ENCODE measurements at places on chromosomes 2 and 18. TPM values are rescaled to one million over a fixed set of nuclear protein-coding genes. Genes with fewer than 3 reads are reported as not detected.

LINC00305 gene
- not detected for total RNA-seq

FOXD4L1 gene
- 0.17 TPM for total RNA-seq

HTR2B gene
- 0.14 TPM for total RNA-seq

GCKR gene
- total RNA-seq = 7.6 TPM

CCDC85A gene
- 1.8 TPM for total RNA-seq

GAD1 gene
- total RNA-seq = not detected

ALPP gene
- not detected for total RNA-seq

PLB1 gene
- 7.2 TPM for total RNA-seq

DNA sequence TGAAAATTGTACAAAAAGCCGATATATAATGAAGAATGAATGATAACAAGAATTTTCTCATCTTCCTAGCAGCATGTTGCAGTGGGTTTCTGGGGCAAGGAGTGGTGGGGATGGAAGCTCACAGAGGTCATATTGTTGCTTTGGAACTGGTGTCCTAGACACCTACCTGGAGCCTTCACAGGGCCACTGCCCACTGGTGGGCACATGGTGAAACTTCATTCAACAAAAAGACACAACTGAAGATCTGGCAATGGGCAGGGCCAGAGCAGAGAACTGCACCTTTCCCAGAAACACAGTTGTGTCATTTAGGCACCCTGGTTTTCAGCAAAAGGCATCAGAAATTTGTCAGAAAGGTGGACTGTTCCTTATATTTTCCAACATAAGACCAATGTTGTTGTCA, 115.3 kb downstream of the FHOD3 start:
- DNase-seq = no peak

GRCh38 chr18:35973650-35974049, 1.2 kb downstream of the RMP24 start:
- DNase-seq = no peak

- DNase-seq = no peak
Observed at GRCh38 chr2:156112323-156112722, 220.2 kb downstream of the NR4A2 start.

- DNase-seq = no peak
Observed at GRCh38 chr18:60149316-60149715, 223.3 kb downstream of the MC4R start.

DNA sequence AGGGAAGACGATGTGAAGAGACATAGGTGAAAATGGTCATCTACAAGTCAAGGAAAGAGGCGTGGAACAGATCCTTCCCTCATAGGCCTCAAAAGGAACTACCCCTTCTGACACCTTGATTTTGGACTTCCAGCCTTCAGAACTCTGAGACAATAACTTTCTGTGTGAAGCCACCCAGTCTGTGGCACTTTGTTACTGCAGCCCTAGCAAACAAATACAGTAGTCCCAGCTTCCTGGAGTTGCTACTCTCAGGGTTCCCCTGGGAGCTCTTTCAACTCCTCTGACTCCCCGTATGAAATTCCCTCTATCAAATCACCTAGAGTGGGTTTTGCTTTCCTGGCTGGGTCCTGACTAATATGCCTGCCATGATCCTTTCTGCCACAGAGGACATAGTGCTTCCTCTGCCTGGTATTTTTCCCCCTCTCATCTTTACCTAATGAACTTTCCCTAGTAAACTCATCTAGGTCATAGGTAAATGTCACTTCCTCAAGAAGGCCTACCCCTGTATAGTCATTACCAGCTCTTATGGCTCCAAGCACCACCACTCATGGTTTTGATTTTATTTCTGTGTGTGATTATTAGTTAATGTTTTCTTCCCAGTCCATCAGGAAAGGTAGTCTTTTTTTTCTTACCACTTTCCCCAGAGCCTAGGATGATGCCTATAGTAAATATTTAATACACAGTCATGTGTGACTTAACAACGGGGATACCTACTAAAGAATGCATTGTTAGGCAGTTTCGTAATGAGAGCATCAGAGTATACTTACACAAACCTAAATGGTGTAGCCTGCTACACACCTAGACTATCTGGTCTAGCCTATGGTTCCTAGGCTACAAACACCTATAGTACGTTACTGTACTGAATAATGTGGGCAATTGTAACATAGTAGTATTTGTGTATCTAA, 111.5 kb upstream of the LGALSL start:
- DNase-seq = no peak

GRCh38 chr2:8819194-8819593, 18.2 kb downstream of the KIDINS220 start:
- DNase-seq = no peak

DNA sequence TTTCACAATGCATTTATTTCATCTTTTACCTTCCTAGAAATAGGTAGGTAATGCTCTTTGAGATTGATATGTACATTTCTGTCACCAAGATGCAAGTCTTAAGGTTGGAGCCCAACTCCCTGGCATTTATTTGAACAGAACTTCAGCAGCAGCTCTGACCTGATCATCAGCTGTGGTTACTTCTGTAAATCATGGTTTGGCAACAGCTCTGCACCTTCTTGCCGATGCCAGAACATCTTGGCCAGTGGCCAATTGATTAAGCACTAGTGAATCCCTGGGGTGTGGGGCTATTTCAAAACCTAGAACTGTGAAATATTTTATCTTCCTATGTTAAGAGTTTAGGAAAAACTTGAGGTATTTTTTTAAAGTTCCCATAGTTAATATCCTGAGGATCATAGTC, 124.8 kb upstream of the NYAP2 start:
- DNase-seq = peak; percentile 55

DNA sequence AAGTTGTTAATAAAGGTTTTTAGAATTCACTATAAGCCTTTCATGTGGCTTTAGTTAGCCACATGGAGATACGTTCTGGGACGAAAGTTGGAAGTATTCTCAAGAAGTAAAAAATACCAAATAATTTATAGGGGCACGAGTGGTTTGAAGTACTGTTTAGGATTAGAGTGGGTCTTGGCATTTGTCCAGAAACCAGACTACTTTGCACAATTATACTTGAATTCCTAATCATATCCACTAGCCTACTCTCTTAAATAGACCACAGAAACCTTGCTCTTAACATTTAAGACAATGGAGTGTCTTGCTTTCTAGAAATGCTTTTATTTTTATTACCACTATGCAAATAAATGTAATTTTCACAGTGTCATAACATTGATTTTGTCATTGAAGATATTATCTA, 44.6 kb downstream of the UBE2E3 start:
- no peak for DNase-seq

GRCh38 chr2:207318181-207318628, 152.5 kb upstream of the KLF7 start:
- no peak for DNase-seq

DNA sequence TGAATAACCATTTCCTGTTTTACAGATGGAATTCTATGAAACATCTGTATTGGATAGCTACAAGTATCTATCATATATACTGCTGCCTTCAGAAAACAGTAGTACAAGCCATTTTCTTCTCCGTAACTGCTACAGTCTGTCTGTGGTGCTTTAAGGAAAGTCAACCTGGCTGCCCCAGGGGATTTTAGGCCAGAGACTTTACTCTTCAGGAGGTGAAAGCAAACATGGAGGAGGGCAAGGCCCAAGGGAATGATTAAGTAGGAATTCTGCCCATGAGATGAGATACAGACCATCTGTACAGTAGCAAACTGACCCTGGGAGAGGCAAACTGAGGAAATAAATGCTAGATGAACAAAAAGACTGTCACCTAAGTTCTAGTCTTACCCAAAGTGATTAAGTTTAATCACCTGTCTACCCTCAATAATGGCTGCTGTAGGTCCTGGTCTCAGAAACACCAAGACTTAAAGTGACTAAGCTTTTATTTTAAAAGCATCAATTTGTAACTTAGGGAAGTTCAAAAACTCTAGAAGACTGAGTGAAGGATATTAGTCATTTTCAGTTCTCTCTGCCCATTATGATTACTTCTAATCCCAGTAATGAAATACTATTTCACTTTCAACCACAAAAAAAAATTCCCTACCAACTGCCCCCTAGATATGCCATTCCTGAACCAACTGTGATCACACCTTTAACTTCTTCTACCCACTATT, 14.8 kb downstream of the MBD2 start:
- DNase-seq = no peak

GRCh38 chr2:23626701-23627230, 241.8 kb downstream of the KLHL29 start:
- DNase-seq = no peak

- no peak for DNase-seq
Observed at GRCh38 chr2:190184460-190184859, 121.9 kb upstream of the MSTN start.

DNA sequence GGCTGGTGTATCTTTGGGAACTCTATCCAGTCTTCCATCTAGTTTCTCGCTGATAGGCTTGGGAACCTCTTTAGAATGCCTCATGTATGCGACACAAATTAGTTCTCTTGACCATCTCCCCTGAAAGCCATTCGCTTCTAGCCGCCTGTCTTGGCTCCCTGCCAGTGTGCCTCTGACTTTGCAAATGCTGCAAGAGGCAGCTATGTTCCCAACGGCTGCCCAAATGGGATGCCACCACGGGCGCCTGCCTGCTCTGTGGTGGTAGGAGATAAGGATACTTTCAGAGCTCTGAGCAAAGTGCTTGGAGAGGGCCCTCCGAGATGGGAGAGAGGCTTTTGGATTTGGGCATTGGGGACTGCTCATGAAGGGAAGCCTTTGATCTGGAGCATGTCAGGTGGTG, 77.7 kb upstream of the IGFBP5 start:
- DNase-seq = no peak

- no peak for DNase-seq
Observed at GRCh38 chr2:12950957-12951656, 234.4 kb downstream of the TRIB2 start.

GRCh38 chr2:185306119-185306518, 432.5 kb upstream of the FSIP2 start:
- no peak for DNase-seq

DNA sequence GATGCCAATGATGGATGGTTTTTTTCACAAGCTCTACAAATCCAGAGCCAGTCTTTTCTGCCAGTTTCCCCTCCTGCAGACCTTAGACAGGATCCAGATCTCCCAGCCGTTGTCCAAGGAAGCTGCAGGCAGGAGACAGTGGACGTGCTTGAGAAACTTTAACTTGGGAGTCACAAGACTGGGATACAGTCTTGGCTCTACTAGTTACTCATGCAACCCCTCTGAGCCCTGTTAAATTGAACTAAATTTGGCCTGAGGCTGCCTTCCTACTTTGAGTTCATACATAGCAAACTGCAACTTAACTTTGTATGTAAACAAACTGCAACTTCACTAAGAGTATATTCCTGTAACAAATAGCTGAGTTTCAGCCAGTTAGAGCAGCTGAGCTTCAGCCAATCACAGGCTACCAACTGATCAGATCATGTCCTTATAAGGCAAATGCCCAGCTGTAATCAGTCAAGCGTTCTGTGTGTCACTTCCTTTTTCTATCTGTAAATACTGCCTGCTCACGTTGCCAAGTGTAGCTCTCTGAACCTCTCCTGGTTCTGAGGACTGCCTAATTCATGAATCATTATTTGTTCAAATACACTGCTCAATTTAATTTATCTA, 140.9 kb downstream of the CAPN13 start:
- peak; percentile 38 for DNase-seq

DNA sequence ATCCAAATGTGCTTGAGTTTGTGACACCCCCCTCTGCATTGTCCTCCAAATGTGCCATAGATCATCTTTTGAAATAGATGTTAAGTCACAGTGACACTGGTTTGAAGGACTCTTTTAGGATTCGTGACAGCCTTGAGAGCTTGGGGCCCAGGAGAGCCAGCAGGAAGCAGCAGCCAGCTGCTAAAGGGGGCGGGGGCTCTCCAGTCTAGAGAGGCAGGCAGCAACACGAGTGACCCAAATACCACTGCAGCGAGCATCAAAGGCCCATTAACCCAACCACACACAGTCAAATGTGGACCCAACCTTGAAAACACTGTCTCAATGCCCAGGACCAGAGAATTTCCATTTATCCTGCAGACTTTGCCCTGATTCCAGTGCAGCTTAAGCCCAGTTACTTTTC, 75.6 kb downstream of the ZBTB7C start:
- no peak for DNase-seq

- no peak for DNase-seq
Observed at GRCh38 chr2:32496662-32497061, 131.2 kb upstream of the TTC27 start.

DNA sequence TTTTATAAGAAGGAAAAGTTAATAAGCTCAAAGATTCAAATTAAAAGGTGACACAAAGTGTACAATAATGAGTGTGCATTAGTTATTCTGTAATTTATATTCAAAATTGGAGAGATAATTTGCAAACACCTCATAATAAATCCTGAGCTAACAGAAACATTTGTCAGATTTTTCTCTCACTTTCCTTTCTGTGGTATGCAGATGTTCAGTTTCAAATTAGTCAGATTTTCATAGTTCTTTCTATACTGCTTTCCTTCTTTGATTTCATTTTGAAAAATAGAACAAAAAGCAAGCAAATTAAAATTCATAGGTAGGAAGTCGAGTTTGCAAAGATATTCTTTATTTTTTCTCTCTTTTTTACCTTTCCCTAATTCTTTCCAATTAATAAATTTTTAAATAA, 1420.1 kb upstream of the NXPH2 start:
- DNase-seq = no peak

GRCh38 chr2:128601298-128602037, 282.8 kb upstream of the HS6ST1 start:
- DNase-seq = no peak

DNA sequence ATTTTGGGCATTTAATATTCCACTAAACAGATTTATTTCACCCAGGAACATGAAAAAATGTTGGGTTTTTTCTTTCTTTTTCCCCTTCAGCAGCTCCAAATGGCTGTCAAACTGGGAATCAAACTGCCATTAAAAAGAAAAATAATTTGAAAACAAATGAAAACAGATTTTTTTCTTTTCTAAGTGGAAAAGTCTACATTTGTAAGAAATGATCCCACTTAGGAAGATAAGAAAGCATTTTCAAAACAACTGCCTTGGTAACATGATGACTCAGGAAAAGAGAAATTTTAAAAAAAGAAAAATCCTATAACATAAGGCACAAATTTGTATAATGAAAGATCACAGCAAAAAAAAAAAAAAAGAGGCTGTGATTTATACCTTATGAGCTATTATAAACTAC, 20.0 kb downstream of the ZNF521 start:
- DNase-seq = no peak

- DNase-seq = no peak
Observed at GRCh38 chr18:48922801-48923730, 27.7 kb downstream of the SMAD7 start.

- no peak for DNase-seq
Observed at GRCh38 chr18:79615586-79615985, 64.0 kb upstream of the CTDP1 start.

DNA sequence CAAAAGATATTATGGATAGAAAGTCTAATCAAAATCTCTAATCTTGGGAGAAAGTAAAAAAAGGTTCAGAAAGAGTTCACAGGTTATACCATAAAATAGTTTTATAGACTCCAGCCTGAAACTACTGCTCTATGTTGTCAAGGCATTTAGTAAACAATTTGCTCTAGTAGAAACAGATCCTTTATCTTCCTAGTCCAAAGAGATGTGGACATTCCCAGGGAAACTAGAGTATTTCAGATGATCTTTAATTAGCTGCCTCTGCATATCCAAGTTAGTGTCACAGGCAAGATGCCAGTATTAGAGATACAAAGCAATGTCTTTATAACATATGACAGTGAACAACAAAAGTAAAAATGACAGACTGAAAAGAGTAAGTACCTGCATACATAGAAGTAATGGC, 708.6 kb downstream of the CCDC85A start:
- DNase-seq = no peak

Data from mucosa of gallbladder (tissue), 1 donor.